Fibroblast of skin of abdomen (primary cell): ENCODE measurements at places on chromosomes 11 and 22.
A peak's percentile ranks its signal among the peaks of the same experiment; 100 is the strongest.

DNA sequence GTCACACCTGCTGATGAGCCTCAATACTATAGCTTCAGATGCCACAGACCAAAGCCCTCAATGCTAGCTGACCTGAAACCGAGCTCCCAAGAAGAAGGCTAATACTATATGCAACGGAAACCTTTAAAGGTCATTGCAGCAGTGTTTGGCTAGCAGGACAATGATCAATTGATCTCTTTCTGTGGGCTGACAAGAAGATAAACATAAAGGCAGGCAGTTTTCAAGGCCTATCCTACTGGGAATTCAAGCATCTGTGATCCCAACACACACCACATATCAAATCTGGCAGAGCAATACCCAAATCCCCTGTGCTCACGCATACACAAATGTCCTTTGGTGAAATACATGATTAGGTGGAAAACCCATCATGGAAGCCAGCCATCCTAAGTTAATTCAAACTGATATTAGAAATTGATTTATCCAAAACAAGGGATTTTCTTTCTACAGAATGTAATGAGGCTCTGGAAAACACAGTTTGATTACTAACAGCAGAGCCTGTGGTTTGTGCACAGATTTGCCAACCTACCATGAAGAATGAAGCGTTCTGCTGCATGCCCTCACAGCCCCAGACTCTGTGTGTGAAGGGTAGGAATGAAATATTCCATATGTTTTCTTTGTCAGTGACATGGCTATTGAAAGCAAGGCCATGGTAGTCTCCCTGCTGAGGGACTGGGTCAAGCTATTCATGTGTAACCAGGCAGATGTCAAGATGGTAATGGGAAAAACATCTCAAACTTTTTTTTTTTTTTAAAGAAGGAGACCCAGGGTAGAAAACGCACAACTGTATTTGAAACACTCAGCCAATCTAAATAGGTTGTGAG, 12.2 kb downstream of the LGR4 start:
- DNase-seq, result peak; percentile 18

DNA sequence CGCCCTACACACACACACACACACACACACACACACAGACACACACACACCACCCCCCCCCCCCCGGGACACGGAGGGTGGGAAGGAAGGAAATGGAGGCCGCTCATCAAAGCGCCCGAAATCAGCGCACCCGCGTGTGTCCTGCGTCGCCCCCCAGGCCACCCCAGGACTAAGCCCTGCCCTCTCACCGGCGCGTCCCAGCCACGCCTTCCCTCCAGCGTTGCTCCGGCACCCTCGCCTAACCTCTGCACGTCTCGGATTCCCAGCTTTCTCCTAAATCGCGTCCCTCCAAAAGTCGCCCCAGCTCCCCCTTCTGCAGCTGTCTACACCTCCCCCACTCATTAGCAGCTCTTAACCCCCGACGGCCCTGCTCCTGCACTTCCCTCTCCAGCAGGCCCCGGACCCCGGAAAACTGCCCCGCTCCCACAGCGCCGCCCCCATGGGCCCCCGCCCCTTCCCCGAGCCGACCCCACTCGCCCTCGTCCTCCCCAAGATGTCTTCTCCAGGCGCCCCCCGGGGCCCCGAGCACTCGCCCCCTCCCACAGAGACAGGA, 557 bp downstream of the PACSIN2 start:
- no peak for DNase-seq

DNA sequence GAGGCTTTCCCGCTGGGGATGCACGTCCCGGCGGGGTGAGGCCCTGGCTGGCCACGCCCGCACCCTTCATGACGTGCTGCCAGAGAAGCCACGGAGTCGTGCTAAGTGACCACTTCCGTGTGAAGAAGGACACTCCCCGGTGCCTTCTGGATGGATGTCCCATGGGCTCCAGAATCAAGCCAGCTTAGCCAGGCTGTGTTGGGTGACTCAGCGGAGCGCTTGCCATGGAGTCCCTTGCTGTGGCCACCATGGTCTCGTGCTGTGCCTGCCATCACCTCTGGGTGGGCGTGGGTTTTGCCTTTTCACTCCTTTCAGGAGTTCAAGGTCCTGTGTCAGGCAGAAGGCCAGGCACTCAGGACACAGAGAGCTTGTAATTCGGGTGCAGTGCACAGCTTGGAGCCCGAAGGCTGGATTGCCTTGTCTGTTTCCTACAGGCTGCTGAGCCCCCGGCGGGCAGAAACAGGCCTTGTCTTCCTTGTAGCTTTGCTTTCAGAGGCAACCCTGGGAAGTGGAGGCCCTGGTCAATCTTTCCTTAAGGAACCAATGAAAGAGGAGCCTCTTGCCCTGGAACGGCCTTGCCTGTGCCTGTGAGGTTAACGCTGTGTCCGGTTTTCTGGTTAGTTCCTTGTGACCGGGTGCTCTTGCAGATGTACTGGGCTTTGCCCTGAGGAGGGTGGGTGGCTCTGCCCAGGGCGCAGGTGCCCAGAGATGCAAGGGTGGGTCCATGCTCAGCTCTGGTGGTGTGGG, 268.6 kb downstream of the TBC1D22A start:
- DNase-seq, result peak; percentile 4

DNA sequence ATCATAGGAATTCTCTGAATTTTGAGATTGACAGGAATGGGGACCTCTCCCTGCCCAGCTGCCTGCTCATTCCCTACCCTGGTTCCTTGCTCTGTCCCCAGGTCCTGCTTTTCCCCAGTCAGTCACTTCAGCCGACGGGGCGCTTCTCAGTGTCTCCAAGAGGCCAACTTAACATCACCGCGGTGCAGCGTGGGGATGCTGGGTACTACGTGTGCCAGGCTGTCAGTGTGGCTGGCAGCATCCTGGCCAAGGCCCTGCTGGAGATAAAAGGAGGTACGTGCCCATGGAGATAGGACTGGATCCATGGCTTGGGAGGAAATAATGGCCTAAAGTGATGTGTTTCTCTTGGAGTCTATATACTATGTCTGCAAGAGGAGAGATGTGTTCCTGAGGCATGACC, 7.0 kb downstream of the ROBO3 start:
- DNase-seq, result no peak

DNA sequence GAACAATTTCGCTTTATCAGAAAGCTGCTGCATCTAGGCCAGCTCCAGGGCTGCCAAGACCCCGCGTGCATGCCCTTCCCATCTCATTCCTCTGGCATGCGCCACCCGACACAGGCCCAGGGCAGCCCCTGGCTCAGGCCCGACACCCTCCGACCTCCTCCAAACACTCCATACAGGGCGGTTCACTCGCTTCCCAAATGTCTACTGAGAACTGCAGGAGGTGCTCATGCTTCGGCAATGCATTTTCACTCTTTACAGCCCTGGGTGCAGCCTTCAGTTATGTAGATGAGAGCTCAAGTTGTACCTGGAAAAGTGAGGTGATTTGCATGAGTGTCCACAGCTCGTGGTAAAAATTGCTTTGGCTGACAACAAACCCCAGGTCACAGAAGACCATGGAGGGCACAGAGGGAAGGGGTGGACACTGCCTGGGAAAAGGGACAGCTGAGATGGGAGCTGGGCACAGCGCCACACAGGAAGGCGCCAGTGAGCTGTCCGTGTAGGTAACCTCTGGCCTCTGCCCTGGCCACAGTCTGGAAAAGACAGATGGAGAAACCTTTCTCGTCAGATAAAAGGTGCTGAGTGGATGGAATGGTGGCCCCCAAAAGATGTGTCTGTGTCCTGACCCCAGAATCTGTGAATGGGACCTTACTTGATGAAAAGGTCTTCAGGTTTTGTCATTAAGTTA, 1351.9 kb downstream of the BRD1 start:
- DNase-seq, result no peak

DNA sequence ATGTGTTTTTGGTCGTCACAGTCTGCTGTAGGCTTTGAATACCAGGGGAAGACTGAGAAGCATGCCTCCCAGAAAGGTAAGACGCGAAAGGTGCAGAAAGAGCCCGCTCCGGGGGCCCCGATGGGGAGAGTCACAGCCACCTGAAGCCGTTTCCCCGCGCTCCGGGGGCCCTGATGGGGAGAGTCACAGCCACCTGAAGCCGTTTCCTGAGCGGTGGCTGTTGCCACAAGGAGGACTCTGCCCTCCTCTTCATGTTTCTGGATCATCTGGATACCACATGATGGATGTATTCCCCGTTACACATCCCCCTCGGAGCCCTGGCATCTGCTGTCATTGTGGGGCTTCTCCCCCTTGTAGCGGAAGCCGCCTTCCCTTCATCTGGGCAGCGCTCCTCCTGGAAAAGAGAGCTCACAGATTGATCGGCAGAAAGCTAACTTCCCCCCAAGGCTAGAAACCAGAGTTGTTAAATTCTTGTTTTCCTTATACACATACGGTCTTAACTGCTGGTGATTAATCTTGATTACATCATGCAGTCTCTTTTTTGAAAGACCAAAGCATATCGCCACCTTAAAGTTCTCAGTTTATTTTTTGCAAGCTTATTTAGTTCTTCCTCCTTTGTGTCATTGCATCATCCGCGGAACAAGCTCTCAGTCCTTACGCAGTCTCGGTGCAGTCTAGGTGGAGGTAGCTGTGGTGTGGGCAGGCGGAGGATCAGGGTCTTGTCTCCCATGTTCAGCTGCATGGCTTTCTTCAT, 17.5 kb downstream of the CTTN start:
- DNase-seq, result peak; percentile 85
